ENCODE measurements at places on chromosomes 3 and 15.

- DNase-seq: peak; percentile 39
These were observed 4.9 kb upstream of the LOXL1 start for GRCh38 chr15:73921254-73921925.

DNA sequence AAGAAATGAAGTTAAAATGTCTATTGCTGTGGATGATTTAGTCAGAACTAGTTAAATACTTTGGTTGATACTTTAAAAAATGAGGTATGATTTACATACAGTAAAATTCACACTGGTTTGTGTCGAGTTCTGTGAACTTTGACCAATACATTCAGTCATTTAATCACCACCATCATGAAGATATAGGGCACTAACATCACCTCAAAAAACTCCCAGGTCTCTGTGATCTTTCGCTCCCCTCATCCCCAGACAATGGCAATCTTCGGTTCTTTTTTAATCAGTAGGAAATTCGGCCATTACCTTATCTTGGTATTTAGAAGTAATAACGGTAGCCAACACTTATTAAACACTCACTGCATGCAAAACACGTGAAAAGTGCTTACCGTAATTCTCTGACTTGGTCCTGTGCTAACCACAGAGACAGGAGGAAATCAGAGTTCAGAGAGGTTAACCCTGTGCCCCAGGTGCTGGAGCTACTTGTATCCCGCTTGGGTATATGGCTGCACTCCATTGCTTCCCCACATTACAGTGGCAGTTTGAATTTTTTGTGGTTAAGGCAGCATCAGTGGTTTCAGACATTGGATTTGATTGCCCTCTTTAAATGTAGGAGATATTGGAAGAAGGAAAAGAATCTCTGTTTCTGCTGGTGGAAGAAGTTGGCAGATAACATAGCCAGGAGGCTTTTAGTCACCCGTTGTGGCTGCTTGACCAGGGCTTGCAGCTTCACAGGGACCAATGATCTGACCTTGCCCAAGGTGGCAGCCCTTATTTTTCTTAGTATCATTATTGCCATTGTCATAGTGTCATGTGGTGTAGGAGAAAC lies 4.2 kb downstream of the PLCL2 start:
- DNase-seq: peak; percentile 49

DNA sequence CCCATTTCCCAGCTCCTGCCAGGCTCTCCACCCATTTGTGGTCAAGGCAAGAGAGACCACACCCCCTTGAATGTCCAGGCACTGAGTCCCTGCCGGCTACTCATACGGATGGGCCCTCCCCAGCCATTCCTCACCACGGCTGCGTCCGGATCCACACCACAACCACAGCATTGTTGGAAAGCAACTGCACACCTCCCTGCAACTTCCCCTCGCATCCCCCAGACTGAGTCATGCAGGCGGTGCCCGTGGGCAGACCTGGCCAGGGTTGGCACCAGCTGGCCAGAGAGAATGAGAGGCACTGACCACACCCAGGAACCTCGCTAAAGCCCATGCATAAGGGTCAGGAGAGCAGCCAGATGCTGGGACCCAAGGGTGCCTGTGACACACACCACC lies 30.5 kb downstream of the LOXL1 start:
- no peak for DNase-seq

DNA sequence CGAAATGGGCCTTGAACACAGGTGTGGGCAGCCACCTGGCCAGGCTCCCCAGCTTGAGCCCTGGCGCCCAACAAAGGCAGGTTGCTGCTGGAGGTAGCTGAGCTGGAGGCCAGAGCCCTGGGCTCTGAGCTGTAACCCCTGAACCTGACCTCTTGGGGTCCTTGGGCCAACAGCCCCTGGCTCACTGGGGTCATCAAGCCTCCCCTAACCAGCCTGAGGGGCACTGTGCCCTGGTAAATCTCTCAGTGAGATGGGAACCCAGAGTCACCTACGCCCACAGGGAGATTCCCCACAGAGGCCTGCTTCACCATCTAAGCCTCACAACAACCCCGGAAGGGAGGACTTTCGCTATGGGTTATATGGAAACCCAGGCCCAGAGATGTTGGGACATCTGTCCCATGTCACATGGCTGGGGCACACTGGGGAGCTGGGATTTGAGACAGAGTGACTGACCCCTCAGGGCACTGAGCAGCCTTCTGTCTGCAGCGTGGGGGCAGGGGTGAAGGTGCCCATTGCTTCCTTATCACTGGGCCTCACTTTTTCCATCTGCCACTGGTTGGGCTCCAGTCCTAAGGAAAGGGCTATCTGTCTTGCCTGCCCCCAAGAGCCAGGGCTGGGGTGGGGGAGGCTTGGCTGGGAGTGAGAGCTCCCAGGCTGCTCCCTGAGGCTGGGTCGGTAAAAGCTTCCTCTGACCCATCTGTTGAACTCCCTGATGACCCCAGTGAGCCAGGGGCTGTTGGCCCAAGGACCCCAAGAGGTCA lies 59.1 kb downstream of the IQSEC1 start:
- peak; percentile 60 for DNase-seq

DNA sequence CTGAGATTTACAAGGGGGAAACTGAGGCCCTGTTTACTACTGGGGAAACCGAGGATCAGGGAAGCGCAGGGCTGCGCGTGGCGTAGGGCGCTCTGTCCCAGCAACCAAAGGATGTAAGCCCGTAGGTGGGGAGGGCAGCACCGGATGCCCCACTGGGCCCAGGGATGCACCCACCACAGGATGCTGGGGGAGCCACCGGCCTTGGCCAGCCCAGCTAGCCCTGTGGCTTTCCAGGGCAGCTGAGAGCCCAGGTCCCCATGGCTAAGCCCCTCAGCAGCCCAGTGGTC lies 33.4 kb downstream of the RPN1 start:
- DNase-seq: no peak

GRCh38 chr3:66380200-66380932 lies 120.5 kb downstream of the LRIG1 start:
- no peak for DNase-seq

GRCh38 chr3:28139288-28139687 lies 102.1 kb upstream of the CMC1 start:
- DNase-seq: no peak

- no peak for DNase-seq
These were observed 101.6 kb downstream of the TMEM266 start for GRCh38 chr15:76161153-76162035.

GRCh38 chr3:190970560-190970959 lies 108.1 kb upstream of the GMNC start:
- DNase-seq: no peak

GRCh38 chr3:135149707-135150681 lies 354.9 kb downstream of the EPHB1 start:
- no peak for DNase-seq

DNA sequence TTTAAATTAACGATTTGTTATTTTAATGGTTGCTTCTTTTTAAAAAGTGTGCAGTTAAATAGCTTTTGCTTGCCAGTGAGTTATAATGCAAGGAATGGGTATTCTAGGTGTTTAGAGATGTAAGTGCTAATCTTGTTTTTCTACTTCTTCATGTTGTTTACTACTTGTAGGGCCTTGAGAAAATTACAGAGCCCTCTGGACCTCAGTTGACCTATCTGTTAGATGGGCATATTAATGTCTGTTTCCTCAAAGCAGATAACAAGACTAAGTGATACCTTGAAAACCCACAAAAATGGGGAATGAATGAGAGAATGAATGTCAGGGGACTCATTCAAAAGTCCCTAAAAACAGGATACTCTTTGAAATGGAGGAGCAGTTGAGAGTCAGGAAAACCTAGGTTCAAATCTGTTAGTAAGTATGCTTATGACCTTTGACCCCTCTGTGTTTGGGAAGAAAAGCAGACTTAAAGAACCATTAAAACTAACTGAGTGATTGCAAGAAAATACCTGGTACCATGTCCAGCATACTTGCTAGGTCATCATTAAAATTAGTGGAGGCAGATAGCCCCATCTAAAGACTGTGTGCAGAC lies 419.5 kb downstream of the EDEM1 start:
- no peak for DNase-seq

DNA sequence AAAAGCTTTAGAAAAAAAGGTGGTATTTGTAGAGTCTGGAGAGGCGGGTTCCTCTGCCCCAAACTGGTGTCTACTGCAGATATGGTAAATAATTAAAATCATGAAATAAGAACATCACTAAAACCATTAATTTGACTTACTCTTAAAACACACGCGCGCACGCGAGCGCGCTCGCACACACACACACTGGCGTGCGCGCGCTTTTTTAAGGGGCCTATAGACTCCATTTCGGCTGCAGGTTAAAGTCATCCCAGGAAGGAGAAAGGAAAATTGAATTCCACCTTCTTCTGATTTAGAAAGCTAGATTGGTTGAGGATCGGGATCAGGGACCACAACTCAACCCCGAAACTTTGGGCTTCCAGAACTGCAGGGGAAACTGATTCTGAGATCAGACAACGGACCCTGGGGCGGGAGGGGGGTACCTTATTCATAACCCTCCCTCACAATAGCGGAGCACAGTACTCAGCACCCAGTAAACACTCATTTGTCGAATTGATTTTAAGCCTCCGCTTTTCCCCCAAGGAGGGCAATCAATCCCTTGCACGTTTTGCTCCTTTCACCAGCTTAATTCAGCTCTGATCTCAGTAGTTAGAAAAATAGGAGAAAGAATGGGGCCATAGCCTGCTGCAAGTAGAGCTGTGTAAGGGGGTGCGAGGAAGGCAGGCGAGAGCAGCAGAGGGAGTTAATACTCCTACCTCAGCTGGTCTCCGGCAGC lies 509 bp upstream of the LRRC3B start:
- no peak for DNase-seq

GRCh38 chr3:59978979-59979378 lies 929.2 kb upstream of the CFAP20DC start:
- no peak for DNase-seq

GRCh38 chr3:128319741-128320141 lies 146.9 kb downstream of the DNAJB8 start:
- DNase-seq: no peak

DNA sequence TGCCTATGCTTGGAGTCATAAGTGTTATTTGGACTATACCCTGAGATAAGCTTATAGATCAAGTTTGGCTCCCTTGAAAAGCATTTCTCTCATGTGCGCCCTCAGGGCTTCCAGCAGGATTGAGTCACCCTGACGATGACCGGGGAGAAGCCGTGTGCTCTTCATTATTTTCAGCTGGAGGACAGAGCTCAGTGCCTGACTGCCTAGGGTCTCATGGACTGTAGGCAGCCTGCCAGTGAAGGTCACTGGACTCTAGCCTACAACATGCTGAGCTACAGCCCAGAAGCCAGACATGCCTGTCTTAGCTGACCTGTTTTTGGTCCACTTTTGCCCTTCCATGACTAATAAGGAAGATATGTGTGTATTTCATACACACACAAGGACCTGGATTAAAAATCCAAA lies 31.6 kb upstream of the NUDT16 start:
- DNase-seq: no peak

DNA sequence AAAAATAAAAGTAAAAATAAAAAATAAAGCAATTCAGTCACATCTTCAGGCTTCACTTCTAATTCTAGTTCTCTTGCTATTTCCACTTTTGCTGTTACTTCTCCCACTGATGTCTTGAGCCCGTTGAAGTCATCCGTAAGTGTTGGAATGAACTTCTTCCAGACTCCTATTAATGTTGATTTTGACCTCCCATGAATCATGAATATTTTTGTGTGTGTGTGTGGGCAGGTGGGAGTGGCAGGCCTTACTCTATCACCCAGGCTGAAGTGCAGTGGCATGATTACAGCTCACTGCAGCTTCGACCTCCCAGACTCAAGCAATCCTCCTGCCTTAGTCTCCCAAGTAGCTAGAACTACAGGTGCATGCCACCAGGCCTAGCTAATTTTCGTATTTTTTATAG lies 10.7 kb downstream of the USP4 start:
- no peak for DNase-seq

DNA sequence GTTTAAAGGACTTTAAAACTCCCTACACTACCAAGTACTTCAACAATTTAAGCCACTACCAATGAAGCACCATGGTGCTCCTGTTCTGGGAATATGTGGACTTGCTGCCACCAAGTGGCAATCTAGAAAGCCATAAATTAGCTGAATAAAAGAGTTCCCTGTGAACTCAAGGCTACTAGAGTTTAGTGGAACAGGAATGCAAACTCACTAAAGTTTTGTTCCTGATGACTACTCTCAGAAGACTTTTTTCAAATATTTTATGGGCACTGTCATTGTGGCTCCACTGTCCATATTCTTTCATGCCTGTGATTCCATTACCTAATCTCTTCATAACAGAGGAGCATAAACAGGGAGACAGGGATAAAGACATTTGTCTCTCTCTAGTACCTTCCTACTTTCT lies 63.9 kb downstream of the TMCC1 start:
- peak; percentile 37 for DNase-seq

DNA sequence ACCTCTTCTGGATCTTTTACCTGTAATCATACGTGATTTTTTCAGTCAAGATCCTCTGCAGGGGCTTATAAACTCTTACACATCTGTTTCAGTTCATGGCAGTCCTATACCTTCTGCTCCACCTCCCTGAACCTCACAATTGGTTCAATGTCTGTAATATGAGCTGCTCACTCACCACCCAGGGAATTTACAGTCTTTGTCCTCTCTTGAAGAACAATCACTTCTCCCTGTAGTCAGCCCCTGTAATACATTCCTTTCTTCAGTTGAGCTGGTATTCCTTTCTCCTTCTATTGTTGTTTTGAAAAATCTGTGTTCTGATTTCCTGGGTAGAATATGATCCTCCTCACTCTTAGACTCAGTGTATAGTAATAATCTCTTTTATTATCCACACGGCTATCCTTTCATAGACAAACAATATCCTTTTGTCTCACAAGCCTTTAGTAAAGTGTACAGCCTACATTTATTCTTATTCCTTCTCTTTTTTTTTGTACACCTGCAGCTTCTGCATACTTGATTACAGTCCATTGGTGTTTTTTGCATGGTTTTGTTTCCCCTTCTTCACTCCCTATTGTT lies 101.8 kb downstream of the NECTIN3 start:
- no peak for DNase-seq

DNA sequence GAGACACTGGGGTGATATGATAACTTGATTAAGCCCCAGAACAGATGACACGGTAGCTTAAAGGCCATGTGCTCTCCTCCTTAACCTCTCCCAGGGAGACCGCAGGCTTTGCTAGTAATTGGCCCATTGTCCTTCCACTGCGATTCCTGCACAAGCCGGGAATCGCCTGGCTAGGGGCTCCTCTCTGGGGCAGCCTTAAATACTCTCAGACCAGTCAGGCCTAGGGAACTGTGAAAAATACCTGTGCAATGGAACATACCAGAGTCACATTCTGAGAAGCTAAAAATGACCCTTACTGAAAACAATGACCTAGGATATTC lies 56.3 kb downstream of the CPN2 start:
- DNase-seq: no peak

DNA sequence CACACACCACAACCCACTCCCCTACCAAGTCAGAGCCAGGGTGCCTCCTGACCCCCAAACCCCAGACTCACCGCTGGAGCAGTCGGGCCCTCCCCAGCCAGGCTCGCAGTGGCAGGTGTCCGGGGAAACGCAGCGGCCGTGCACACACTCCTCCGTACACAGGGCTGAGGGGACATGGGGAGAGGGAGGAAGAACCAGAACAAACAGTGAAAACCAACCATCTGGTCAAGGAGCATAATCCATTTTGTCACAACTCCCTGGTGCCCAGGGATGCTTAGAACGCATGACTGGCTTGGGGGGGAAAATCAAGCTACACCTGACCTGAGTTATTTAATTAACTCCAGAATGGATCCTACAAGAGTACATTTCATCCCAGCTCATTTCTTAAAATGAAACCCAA lies 159.2 kb downstream of the MEGF11 start:
- DNase-seq: no peak

- no peak for DNase-seq
These were observed 3.8 kb upstream of the TMEM44 start for GRCh38 chr3:194637066-194637465.

All from activated CD4-positive, alpha-beta T cell treated with anti-CD3 and anti-CD28 coated beads, Interleukin-2, amount 50 U/mL, for 16 hours (primary cell).